Activated B cell treated with CpG ODN at 0.5 μM for 24 hours (primary cell): ENCODE measurements at places on chromosomes 3 and 15.

GRCh38 chr15:49901996-49902684 lies 216.9 kb downstream of the ATP8B4 start:
- DNase-seq, result no peak

- DNase-seq, result no peak
Measured at GRCh38 chr15:73924171-73924921, 1.9 kb upstream of the LOXL1 start.

- DNase-seq, result no peak
Measured at GRCh38 chr15:85849946-85850345, 55.2 kb upstream of the KLHL25 start.

DNA sequence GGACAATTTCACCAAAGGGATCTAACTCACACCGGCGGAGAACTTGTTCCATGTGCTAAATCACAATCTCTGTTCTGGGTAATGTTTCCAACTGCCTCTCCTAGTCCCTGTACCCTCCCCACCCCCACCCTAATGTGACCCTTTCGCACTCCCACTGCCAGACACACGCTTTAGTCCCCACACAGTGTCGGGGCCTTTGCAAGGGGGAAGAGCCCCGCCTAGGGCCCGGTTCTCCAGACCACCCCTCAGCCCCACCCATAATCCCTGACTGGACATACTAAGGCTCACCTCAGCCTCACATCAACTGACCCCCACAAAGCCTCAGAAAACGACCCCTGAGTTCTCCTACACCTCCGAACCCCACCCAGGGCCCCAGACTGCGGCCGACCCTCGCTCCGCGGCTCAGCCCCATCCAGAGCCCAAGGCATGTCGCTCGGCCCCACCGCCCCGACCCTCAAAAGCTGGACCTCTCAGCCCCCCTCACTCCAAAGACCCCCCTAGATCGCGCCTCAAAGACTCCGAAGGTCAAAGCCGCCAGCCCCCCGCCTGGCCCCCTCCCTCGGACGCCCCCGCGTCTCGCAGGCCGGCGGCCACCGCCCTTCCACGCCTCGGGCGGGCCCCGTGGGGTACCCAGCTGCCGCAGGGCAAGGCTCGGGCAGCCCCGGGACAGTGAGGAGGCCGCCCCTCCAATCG lies 72.0 kb upstream of the MAP4 start:
- DNase-seq, result no peak

DNA sequence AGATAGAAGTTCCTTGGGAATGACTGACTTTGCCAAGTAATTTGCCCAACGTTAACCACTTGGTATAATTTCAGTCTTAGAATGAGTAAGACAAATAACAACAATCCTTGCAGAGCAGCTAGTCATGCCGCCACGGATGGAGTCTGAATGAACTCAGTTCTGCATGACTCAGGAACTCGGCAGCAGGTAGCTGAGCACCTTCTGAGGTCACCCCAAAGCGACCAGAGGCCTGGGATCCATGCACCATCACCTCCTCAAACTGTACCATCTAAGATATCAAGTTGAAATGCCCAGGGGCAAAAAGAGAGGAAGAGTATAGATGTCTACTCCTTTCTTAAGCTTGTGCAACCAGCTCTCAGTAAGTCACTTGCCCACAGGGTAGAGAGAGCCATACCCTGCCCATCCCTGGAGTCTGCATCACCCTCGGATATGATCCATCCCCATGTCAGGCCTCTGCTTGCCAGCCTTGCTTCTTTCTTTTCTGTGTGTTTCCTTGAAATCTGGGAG lies 8.5 kb upstream of the CDCP1 start:
- no peak for DNase-seq

DNA sequence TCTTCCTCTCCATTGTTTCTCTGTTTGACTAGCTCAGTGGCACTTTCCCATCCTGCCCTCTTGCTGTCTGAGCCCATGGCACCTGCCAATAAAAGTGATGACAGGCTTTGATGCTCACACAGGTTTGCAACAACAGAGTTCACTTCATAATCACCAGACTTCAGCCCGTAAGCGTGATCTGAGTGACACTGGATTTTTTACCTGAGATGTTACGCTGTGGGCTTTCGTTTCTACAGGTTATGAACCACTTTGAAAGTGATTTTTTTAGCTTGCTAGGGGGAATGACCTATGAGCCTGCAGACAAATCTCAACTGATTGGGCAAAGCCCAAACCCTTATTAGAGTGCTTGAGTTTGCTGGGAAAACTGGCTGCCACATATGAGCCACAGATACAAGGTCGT lies 173.9 kb upstream of the ICE2 start:
- DNase-seq, result no peak

DNA sequence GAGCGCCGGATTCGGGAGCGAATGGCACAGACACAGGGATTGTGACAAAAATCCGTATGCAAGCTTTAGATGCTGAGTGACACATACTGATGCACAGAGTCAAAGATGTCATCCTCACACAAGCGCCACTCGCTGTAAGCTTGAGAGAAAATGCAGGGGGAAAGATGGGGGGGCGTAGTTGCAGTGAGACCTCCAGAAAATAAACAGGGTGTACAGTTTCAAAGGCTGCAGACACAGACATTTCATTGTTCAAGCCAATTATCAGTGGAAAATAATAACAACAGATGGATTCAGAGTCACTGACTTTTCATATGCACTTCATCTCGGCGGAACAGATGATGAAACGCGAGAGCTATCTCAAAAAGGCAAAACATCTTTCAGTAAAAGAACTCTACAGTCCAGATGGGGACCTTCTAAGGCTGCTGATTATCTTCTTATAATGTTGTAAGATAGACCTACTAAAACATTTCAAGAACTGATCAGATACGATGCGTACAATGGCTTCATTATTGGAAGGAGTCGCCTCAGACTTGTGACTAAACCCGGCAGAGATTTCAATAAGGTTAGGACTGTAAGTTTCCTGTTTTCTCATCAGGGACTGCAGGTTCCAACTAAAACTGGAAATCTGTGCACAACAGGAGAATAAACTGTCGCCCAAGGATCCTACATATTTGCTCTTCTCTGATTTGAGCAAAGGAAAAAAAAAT lies 275.4 kb downstream of the FOXP1 start:
- DNase-seq, result no peak

DNA sequence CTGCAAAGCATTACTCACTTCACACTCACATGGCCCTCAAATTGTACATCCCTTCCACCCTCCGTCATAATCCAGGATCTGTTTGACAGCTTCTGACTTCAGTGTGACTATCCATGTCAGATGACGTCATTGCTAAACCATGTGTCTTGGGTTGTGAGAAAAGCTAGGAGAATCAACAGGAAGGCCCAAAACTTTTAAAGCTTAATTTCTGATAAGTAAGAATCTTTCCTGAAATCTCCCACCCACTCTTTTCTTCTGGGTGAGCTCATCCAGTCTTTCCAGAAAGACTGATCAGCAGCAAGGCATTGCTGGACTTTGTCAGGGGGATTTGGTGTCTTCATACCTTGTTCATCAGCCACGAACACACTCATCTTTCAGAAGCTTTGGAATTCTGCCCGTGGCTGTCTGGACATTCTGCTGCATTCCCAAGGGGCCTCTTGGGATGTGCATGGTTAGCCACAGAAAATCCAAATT lies 11.5 kb upstream of the LMCD1 start:
- no peak for DNase-seq

DNA sequence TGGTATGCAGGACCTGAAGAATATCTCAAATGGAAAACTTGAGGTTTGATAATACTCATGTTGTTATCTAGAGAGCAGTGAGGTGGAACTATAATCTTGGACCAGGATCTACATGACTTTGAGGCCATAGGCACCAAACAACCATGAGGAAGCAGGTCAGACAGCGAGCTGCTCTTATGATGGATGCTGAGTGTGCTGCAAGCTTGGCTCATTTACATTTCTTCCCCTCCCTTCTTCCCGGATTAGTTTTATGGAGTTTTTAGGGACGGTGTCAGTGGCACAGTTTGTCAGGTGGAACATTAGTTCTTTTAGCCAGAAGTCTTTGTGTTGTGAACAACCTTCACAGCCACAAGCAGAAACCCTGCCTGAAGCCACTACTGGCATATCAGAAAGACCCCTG lies 8.0 kb upstream of the MYZAP start:
- DNase-seq, result no peak

DNA sequence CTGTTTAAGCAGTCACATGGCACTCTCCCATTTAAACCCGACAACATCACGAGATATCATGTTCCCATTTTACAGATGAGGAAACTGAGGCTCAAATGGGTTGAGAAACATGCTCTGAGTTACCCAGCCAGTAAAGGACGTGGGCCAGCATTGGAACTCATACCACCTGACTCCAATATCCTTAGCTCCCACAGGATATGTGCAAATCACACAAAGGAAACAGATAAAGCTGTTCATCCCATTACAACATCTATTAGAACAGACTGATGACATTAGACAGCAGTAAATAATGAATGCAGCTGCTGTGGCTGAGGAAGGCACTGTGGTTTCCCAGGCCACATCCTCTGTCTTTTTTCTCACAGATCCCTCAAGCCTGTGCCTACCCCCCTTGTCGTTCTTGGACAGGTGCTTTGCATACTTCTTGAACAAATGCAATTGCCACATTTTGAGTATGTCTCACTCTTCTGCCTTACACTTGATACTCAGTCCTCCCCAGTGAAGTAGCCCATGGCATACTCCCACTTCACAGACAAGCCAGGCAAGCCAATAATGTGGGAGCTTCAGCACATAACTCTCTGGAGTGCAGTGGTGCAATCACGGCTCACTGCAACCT lies 17.7 kb downstream of the FRMD4B start:
- DNase-seq, result no peak

DNA sequence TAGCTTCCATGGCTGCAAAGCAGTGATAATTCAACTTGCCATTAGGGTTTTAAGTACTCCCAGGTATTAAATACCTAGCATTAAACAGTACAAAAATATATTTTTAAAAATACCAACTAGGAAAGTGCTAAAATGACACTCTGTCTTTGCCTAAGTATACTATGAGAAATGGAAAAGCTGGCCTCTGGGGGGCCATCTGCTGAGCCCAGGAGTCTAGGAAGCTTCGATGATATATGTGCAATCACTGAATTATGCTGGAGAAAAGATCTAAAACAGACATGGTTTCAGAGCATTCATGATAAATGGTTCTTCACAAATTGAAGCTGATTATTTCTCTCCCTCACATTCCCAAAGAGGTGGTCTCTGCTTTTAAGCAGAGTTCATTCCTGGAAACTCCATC lies 191.8 kb downstream of the OPA1 start:
- DNase-seq, result no peak

- no peak for DNase-seq
Measured at GRCh38 chr3:64686446-64686908, 1.3 kb downstream of the ADAMTS9 start.

DNA sequence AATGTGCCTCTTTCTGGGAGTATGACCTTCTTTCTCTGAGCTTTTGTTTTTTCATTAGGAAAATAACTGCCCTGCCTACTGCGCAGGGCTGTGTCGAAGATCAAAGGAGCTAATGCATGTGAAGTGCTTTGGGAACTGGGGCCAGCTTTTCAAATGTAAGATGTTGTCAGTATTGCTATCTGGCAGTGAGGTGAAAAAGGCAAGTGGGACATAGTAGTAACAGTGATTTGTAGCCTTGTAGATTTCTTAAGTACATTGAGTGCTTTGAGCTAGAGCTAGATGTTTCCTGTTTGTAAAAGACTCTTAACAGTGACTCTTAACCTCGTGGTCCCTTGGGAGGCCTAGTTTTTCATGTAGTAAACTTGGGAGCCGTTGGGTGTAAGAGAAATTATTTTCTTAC lies 126.5 kb downstream of the ECT2 start:
- no peak for DNase-seq

DNA sequence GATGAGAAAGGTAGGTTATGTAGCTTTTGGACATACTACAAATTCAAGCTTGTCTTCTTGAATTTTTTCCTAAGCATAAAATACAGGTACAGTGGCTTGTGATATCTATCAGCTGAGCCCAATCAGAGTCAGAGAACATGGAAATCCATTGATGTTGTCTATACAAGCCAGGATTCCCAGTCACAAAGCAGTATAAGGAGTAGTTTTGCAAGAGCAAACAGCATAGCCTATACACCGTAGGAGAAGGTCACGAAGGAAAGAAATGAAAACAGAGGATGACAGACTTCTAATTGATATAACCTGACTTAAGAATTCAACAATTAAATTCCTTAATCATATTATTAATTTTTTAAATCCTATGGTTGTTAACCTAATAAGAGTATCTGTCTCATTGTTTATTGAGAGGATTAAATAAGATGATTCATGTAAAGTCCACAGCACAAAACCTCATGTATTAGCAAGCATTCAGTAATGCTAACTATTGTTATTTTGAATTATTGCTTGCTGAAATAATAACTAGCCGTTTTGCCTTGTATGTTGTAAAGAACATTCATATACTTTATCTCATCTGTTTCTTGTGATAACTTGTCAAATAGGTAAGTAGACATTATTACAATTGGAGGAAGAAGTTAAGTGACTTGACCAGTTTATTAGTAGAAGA lies 276.6 kb upstream of the ZPLD1 start:
- no peak for DNase-seq

GRCh38 chr3:185120126-185120525 lies 32.7 kb downstream of the C3orf70 start:
- DNase-seq, result no peak

GRCh38 chr3:31439890-31440750 lies 92.6 kb upstream of the STT3B start:
- no peak for DNase-seq

GRCh38 chr3:32712506-32713055 lies 27.6 kb downstream of the CNOT10 start:
- no peak for DNase-seq
